ENCODE measurements at places on chromosomes 12 and 14.
A peak's percentile ranks its signal among the peaks of the same experiment; 100 is the strongest.

- DNase-seq: peak; percentile 52
These were observed 27.2 kb upstream of the GPR132 start for GRCh38 chr14:105092171-105093037.

- no peak for DNase-seq
These were observed 154.3 kb downstream of the RMST start for GRCh38 chr12:97616946-97617345.

GRCh38 chr12:92719674-92720073 lies 16.9 kb downstream of the PLEKHG7 start:
- DNase-seq: no peak

- DNase-seq: no peak
These were observed 5.5 kb downstream of the PPP2R3C start for GRCh38 chr14:35116242-35116641.

DNA sequence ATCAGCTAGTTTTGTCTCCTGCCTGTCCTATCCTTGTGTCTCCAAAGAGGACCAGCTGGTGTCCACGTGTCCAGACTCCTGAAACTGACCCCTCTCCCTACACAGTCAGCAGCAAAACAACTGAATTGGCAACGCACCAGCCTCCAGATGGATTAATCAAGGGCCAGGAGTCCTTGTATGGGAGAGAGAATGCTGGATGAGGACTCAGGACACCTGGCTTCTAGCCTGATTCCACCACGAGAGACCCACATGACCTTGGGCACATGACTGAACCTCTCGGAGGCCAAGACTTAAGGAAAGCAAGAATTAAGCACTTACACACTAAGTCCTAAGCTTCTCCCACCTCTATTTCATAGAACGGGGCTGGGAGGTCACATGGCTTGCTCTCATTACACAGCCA lies 60.4 kb upstream of the CMKLR1 start:
- DNase-seq: no peak
